ENCODE measurements at places on chromosomes 4 and X. TPM values are rescaled to one million over a fixed set of nuclear protein-coding genes. Genes with fewer than 3 reads are reported as not detected.

GRCh38 chr4:100079264-100079663, 111.0 kb downstream of the DDIT4L start:
- H3K27me3 ChIP-seq: no peaks in the 10 kb centered on the region
- no peaks in the 10 kb centered on the region for H3K4me1 ChIP-seq
- H3K36me3 ChIP-seq: no peaks in the 10 kb centered on the region
- no peak overlapping the region for H3K27ac ChIP-seq

- H3K36me3 ChIP-seq: no peaks in the 10 kb centered on the region
- H3K27me3 ChIP-seq: no peaks in the 10 kb centered on the region
- no peak for DNase-seq
Observed at GRCh38 chr4:74093981-74094623, 4.9 kb downstream of the CXCL2 start.

DNA sequence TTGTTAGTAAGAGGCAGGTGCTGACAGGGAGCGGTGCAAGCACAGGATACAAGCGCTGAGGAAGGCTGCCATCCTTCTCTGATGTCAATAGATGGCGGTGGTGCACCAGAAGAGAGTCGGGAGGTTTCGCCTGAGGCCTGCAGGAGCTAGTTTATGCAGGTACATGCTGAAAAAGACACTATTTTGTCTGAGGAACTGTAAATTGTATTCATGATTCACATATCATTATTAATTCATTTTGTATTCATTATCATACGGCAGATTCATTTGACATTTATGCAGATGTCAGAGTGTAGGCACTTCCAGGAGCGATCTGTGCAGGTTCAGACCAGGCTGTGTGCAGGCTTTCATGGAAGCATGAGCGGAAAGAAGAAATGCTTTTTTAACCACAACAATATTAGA, 824.0 kb downstream of the STIM2 start:
- no peak overlapping the region for H3K4me3 ChIP-seq
- H3K27ac ChIP-seq: no peak overlapping the region
- no peaks in the 10 kb centered on the region for H3K27me3 ChIP-seq
- peak; percentile 31 for DNase-seq
- H3K36me3 ChIP-seq: no peaks in the 10 kb centered on the region

Gene SHISA3
- total RNA-seq: 5.7 TPM

- no peak overlapping the region for H3K27ac ChIP-seq
- H3K4me1 ChIP-seq: no peaks in the 10 kb centered on the region
- no peak overlapping the region for H3K4me3 ChIP-seq
- H3K36me3 ChIP-seq: no peaks in the 10 kb centered on the region
- DNase-seq: peak; percentile 64
Observed at GRCh38 chrX:82087699-82088098, 885.8 kb downstream of the SH3BGRL start.
